Skin of body (tissue), 3 donors: ENCODE measurements at places on chromosomes 4 and X. TPM values are rescaled to one million over a fixed set of nuclear protein-coding genes. Genes with fewer than 3 reads are reported as not detected.

ESX1 gene
- total RNA-seq: not detected

DNA sequence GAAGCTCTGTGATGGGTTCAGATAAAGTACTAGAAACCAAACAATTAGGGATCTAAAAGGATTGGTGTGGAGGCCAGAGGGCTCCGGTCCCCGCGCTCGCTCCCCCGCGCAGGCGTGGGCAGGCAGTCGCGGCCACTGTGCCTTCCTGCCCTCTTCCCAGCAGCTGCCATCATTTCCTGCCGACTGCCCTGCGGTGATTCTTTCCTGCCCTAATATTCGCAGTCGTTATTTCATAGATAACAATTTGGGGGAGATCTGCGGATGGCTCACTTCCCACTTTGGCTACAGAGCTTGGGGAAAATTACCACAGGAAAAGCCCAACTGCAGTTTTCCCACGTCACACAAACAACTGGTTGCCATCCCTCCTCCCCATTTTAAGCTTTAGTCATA lies 2.2 kb downstream of the GRIA2 start:
- DNase-seq: no peak

BTK gene
- 8.2 TPM for total RNA-seq

DNA sequence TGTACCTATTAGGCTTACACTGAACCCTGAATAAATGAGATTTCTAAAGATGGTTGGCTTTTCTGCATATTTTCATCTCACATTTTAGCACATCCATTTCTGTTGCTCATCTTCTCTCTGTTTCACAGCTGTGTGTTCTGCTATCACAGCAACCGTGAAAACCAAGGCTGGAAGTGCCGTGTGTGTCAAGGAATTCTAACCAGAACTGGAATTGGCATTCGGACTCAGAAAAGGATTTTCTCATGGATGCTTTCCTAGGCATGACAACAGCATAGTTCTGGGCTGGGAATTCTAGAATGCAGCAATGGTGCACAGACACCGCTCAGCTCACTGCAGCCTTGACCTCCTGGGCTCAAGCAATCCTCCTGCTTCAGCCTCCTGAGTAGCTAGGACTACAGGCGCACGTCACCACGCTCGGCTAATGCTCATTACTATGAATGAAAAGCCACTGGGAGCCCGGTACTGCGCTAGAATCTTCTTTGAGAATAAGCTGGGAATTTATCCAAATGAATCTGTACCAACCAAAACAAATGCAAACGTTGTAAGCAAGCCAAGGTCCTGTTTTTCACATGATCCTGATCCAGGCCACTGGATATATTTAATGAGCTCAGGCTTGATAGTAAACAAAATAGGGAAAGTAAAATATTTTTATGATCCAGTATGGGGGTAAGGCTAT lies 105.2 kb downstream of the RBM47 start:
- DNase-seq: no peak

DNA sequence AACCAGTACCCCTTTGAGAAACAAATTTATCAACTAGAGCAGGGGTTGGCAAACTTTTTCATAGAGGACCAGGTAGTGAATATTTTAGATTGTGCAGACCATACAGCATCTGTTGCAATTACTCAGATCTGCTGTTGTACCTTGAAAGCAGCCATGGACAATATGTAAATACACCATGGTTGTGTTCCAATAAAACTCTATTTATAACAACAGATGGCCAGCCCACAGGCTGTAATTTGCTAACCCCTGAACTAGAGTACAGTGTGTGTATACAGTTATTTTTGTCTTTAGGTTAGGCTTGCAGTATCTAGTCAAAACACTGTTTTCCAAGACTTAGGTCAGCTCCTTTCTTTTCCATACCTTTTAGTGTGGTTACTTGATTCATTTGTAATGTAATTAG lies 54.4 kb downstream of the PHKA1 start:
- no peak for DNase-seq

DNA sequence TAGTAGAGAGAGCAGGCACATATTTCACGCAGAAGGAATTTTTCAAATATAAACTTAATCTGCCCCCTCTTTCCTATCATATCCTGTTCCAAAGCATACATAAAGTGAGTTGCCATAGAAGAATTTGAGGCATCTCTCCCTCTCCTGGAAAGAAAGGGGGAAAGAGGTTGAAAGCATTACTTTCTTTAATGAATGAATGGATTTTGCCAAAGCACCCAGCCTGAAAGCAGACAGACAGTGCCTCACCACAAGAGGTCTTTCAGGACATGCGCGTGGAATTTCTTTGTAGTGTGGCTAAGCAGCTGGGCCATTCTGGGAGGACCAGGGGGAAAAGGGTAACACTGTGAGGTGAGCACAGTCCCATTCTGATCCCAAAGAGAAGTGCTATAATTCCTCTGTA lies 651.4 kb downstream of the IQCM start:
- DNase-seq: no peak

RPS6KA6 gene
- total RNA-seq: 6.5 TPM

DCHS2 gene
- total RNA-seq: 17.7 TPM

TMSB15C gene
- total RNA-seq: 7.6 TPM

GRCh38 chr4:188138227-188138626 lies 1.0 kb upstream of the TRIML1 start:
- DNase-seq: no peak

SSX2 gene
- not detected for total RNA-seq

- DNase-seq: no peak
These were observed 50.2 kb downstream of the ZNF827 start for GRCh38 chr4:145888393-145888792.

GRCh38 chrX:120660637-120661036 lies 30.8 kb upstream of the C1GALT1C1 start:
- DNase-seq: peak; percentile 1

DNA sequence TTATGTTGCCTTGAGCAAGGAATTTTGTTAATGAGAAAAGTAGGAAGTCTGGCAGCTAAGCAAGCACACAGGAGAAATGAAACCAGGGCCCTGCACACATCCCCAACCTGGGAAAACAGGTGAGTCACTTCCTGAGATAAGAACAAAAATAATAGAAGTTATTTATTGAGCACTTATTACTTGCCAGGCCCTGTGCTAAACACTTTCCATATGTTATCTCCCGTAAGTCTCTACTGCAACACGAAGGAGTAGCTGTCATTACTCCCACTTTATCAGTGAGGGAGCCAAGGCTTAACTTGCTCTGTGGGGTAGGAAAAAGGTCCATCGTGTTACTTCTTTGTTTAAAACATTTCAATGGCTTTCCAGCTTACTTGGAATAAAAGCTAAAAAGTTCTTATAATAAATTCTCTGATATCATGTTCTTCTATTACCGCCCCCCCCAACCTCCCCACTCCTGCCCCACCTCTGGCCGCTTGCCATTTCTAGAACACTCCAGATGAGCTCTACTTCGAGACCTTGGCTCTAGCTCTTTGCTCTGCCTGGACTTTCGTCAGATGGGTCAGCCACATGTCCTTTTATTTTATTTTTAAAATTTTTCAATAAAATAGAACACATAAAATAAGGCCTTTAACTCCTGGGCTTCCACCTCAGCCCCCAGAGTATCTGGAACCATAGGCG lies 36.3 kb upstream of the PLAC8 start:
- no peak for DNase-seq

GRCh38 chr4:189285377-189285776 lies 655.3 kb upstream of the FRG1 start:
- DNase-seq: no peak

CEP135 gene
- total RNA-seq: 11.0 TPM

DNA sequence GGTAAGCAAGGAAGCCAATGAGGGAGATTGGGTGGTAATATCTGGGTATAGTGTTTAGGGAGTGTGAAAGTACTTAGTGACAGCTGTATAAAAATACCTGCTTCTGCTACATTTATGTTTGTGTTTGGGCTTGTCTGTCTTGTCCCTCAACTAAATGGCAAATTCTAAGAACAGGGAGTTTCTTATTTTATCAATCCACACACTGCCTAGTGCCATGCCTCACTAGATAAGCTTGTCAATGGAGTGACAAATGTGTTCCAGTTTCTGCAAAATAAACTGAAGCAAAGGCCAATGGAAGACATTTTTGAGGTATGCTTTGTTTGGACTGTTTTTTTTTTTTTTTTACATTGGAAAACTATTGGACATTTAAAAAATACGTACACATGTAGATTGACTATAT lies 418.0 kb downstream of the SH2D1A start:
- DNase-seq: no peak

GRCh38 chrX:32281853-32282252 lies 929.5 kb downstream of the DMD start:
- DNase-seq: no peak

PCYT1B gene
- 0.49 TPM for total RNA-seq

- peak; percentile 54 for DNase-seq
These were observed 90.9 kb downstream of the SH3RF1 start for GRCh38 chr4:169179609-169180521.

DNA sequence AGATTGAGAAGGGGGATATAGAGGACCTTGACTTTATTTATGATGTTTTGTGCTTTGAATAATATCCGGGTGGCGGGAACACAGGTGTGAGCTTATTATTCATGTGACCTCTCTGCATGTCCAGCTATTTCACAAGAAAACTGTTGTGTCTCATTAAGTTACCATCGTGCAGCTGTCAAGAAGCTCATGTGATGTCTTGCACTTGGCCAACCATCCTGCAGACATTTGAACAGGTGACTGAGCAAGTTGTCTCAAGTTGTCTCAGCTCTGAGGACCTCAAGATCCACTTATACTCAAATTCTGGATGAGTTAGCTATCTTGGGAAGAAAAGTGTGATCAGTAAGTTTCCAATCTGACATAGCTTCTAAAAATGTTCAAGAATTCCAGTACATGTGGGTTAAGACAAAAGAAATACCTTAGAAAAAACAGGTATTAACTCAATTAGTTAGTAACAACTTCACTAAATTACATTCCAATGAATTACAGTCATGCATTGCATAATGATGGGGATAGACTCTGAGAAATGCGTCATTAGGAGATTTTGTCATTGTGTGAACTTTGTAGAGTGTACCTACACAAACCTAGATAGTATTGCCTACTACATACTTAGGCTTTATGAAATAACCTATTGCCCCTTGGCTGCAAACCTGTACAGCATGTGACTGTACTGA lies 462.2 kb downstream of the INPP4B start:
- no peak for DNase-seq

GRCh38 chrX:3231766-3232165 lies 114.7 kb downstream of the MXRA5 start:
- DNase-seq: no peak

- DNase-seq: no peak
These were observed 179.3 kb upstream of the STS start for GRCh38 chrX:6968231-6968630.

DNA sequence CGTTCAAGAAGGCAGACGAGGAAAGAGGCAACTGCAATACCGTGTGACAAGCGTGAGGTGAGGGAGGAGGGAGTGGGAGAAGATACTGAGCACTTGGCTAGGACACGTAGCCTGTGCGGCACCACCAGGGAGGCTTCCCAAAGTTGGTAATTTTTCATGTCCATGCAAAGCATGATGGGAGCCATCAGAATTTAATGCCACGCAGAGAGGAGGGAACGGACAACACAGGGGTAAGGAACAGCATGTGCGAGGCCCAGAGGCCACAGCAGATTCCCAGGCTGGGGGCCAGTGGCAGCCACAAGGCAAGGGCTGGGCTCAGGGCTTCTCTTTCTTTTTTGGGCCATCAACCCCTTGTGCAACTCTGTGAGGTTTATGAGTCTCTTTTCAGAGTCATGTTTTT lies 11.0 kb upstream of the CLDN24 start:
- DNase-seq: no peak

DNA sequence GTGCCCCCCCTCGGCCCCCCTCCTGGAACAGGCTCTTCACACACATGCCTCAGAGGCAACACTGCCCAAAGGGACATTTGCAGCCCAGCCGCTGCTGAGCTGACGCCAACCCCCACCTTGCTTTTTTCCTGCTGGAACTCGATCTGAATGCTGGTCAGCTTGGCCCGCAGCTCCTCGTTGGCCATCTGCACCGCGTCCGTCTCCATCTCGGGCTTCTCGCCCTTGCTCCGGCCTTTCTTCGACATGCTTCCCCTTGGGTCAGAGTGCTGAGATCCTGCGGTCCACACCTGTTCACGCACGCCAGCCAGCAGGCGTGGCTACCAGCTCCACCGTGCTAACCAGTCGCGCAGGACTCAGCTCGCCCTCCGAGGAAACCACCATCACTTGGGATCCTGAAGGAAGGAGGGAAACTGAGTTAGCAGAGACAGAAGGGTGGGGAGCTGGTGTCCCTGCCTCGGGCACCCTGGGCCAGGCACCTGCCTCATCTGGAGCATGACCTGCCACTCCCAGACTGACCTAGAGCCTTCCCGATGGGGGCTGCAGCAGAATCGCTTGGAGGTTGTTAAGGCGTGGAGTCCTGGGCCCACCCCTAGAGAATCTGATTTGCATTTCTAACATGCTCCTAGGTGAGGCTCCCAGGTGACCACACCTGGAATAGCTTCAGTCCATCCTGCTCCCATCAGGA lies 87.6 kb downstream of the JAKMIP1 start:
- DNase-seq: no peak

DNA sequence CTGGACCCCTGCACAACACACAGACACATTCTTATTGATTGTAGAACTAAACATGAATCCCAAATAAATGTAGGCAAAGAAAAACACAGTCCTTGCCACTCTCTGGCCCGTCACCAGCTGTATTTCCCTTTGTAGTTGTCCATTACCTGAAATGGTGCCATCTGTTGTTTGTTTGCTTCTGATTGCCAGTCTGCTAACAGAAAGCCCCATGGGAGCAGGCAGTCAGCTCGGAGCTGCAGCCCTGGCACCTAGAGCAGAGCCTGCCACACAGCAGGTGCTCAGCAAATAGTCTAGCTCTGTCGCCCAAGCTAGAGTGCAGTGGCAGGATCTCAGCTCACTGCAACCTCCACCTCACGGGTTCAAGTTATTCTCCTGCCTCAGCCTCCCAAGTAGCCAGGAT lies 28.9 kb downstream of the CPLX1 start:
- no peak for DNase-seq
